ENCODE measurements at places on chromosomes 5 and 9.

- DNase-seq, result no peak
Measured at GRCh38 chr9:98147582-98147981, 28.6 kb upstream of the TRIM14 start.

- DNase-seq, result no peak
Measured at GRCh38 chr5:68793074-68793473, 300.7 kb upstream of the SLC30A5 start.

GRCh38 chr9:117044241-117044640 lies 357.1 kb downstream of the TRIM32 start:
- DNase-seq, result no peak

DNA sequence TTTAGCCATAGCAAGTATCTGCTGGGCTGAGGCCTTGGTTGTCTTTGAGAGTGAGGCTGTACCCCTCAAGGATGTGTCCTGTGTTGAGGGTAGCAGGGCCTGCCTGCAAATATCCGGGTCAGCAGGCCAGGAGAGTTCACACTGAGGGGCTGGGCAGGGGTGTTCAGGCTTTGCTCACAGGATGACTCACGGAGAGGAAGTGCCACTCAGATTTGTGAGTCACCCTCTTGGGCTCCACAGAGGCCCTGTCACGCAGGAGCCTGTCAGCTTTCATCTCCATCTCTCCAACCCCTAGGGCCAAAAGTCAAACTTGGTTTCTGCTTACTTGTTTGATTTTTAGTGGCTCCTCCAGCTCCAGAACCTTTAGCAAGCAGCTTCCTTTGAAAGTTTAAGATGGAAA lies 211.5 kb downstream of the SEC61B start:
- DNase-seq, result peak; percentile 56

DNA sequence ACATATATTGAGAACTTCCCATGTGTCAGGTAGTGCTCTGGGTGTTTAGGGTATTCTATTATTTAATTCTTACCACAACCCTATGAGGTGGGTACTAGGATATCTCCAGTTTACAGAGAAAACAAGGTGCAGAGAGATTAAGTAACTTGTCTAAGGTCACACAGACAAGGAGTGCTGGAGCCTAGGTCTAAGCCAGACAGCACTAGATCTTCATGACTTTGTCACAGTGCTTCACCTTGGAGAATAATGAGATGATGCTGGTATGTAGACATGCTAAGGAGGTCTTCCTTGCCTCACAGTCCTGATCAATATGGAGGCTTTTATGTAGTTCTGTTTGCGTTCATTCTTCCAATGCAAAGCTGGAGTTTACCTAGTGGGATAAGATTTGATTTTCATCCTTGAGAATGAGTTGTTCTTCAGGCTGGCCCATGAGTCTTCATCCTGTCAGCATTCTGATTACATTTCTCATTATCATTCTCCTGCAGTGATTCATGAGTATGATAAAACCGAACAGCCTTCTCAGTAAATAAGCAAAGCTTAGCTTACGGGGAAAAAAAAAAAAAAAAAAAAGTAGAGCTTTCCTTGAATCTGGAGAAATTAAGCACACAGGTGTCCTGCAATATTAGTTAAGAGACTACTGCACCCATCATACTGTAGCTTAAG lies 176.3 kb downstream of the C9orf152 start:
- no peak for DNase-seq

GRCh38 chr5:154197801-154198491 lies 7.4 kb downstream of the GALNT10 start:
- peak; percentile 69 for DNase-seq

DNA sequence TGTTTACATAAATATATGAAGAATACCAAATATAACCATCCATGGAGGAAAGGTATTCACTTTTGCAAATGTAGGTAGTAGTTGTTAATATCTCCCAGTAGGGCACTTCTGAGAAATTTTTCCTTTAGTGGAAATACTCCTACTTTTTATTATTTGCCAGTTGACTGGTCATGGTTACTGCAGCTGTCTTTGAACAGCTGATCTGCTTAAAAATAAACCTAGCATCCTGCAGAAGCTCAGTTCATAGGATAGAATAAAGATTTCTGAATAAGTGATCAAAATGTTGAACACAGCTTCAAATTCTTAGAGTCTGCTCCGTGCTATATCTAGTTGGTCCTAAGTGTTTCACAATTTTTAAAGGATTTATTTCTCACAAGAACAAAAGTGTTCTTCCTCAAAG lies 270.7 kb upstream of the TRPC7 start:
- no peak for DNase-seq

DNA sequence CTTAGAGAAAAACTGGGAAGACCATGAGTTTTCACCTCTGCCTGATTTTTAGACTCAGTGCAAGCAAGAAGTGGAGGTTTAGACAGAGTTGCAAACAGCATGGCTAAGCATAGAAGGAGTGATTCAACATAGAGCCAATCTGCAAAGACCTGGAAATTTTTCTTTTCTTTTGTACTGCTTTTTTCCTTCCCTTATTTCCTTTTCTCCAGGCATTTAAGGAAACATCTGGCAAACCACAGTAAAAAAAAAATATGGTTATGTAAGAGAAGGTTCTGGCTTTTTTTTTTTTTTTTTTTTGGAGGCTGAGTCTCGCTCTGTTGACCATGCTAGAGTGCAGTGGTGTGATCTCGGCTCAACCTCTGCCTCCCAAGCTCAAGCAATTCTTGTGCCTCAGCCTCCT lies 16.6 kb upstream of the DCAF12 start:
- DNase-seq, result no peak

DNA sequence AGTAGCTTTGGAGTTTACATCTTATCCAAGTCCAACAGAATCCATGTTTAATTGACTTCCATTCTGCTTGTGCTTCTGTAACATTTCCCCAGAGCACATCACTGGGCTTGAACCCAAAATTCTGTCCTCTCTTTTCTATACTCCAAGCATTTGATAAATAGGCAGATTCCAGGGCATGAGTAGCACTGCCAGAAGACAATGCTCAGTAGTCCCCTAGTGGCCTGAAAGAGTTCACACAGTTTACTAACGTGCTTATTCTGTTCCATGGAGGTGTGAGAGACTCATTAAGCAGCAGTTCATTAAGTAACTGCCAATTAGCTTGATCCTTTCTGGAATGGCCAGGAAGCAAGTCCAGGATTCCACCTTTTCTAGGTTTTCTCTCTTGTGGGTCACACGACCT lies 9.4 kb upstream of the GABRA6 start:
- no peak for DNase-seq

DNA sequence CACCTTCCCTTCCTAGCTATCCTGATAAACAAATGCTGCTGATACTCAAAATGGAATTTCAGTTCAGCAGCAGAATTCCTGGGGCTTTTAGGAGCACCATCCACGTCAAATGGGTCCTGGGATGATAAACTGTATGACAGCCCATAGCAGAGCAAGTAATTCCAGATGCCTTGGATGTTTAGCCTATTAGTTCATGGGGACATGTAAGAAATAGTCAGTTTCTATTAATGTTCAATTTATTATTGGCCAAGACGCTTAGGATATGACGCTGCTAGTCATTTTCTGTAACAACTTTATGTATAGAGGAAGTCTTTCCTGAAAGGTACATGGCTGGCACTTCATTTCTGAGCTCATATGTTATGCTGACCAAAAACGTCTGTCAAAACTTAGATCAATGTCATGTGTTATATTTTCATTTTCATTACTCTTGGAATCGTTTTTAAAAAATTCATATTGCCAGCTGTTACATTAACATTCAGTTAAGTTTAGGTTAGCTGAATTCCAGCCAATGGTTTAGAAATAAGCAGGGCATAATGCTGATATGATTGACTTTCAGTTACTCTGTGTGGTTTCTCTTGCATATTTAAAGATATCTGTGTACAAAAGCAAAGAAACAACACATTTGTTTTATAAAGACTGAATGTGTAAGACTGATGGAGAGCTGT lies 243.8 kb downstream of the CSNK1G3 start:
- DNase-seq, result no peak

- no peak for DNase-seq
Measured at GRCh38 chr5:86757824-86758223, 140.1 kb downstream of the COX7C start.

GRCh38 chr5:181042722-181043121 lies 2.7 kb downstream of the BTNL9 start:
- no peak for DNase-seq

DNA sequence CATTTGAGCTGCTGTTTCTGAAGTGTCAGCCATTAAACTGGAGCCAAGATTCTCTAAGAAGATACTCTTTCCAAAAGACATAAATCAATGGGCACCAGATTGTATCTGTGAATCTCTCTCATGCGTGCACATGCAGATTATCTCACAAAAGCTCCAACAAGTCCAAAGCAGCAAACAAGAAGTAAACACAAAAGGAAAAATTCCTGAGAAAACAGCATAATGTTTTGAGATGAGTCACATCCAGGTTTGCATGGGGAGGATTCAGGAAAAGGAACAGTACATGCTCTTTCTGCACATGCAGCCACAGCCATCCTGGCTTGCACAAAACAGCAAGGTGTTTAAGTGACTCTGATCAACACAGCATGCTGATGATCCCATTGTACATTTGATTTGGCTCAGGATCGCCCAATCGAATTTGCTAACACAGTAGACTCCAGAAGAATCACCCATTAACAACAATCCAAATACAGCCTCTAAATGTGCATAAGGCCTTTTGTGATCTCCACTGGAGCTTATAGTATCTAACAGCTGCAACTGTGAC lies 143.1 kb downstream of the ELAVL2 start:
- no peak for DNase-seq
